ENCODE measurements at places on chromosomes 2 and 18.

- DNase-seq: no peak
Measured at GRCh38 chr2:120910956-120911951, 175.6 kb downstream of the GLI2 start.

- DNase-seq: no peak
Measured at GRCh38 chr2:71510196-71510807, 56.9 kb downstream of the DYSF start.

DNA sequence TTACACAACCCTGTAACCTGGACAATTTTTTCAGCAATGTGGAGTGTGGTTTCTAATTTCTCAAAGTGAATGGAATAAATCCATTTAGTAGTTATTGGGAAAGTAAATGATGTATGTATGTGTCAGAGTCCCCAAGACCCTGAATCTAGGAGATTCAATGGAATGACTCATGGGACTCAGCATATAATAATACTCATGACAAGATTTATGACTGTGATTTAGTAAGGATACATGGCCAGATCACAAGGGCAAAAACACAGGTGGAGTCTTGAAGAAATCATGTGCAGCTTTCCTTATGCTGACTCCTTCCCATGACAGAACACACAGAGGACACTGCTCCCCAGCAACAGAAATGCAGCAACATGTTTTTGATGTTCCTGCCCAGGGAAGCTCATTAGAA, 1877.7 kb upstream of the LRRTM1 start:
- no peak for DNase-seq

DNA sequence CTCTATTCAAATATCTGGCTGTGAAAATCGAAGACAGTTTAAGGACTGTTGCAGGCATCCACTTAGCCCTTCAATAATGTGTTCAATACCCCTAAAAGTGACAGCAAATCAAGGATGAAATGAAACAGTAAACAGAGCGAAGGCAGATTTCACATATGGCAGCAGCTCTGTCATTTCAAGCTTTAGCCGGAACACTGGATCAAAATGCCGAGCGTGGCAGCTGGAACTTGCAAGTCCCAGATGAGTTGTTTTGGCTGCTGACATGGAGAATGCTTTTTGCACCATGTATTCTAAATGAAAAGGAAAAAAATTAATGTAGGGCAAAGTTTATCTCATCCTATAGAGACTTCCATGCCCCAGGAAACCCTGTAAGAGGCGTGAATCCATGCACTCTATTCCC, 18.0 kb downstream of the LRRC30 start:
- no peak for DNase-seq

- no peak for DNase-seq
Measured at GRCh38 chr18:48754993-48755473, 195.7 kb downstream of the SMAD7 start.

DNA sequence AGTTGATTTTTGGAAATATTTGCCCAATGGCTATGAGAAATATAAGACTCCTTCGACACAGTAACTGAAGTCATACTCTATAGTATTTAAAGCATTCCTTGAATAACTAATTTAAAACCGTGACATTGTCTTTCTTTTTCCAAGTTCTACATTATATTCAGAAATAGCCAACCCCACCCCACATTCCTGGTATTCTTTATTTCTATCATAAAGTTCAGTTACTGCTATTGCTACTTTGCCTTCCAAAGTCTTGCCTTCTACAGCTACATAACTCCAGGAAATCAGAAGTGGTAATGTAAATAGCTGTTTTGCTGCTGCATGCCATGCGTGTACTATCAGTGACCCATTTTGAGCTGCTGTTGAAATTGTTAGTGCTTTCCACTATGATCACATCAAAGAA, 45.1 kb upstream of the SETBP1 start:
- DNase-seq: no peak

DNA sequence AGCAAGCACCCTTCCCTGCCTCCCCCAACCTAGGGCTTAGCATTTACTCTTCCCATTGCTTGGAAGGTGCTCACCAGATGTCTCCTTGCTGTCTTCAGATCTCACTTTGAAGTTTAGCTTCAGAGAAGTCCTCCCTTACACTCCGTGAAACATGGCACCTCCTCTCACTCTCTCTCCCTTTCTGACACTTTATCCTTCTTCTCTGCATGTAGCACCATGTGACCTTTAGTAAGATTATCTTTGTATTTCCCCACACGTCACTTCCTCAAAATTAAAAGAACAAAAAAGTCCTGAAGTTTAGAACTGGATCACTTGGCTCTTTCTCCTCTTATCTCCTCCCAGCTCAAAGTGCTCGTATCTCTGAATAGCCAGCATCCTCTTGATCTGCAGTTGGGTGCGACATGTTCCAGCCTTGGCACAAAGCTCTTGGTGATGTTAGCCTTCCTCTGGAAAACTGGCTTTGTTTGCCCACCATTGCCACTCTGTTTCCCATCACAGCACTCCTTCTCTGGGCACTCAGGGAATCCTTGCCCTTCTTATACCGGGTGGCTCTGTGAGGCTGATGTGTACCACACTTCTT, 40.6 kb upstream of the EPAS1 start:
- DNase-seq: no peak

DNA sequence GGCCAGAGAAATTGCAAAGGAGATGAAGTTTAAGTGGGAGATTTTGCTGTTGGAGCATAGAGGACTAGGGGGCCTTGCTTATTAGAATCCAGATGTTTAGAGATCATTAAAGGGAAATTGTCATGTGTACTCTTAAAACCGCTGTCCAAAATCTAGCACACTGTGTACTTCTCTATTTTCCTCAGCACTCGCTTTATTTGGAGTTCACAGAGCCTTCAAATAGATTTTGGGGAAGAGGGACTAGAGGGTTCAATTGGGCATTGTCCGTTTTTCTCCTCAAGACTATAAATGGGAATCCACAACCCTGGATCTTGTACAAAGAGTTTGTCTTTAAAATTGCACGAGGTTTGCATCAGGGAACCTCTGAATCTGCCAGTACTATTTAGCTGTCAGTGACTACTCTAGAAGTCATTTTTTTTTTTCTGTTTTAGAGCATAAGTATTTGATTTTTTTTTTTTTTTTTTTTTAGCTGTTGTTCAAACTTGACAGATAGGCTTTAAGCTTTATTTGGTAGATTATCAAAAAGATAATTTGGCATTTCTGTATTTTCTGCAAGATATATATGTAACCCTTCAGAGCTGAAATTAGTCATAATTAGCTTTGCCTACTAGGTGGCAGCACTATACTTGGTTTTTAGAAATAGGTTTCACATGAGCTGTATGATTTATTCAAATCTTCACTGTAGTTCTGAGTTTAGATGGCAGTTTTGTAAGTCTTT, 14.2 kb downstream of the PMS1 start:
- no peak for DNase-seq

DNA sequence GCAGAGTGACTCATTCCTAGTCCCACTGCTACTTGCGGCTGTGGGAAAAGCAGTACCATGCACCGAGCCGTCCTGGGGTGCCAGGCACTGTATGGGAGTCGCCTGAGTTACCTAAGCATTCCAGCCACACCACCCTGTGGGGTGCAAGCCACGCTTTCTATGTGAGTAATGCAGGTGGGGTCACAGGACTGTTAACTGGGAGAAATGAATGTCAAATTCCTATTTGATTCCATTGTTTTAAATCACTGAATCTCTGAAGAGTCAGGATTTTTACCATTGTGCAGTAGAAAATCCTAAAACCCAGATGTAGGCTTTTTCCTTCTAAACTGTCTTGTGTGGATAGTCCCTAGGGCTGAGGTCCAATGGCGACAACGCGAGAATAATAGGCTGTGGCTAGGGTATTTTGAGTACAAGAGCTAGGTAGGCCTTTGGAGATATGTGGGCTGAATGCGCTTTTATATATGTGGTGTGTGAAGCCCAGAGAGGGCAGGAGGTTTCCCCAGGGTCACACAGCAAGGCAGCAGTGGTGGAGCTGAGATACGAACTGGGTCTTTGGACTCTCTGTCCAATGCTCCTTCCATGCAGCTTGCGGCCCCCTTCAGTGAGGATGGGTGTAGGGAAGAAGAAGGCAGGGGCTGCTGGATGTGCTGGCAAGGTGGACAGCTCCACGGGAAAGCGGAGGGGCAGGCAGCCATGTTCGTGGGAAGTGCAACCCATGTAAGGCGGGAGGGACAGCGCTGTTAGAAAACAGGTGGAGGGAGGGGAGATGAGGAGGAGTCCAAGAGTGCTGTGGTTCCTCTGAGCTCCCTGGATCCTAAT, 83.2 kb downstream of the DDX1 start:
- no peak for DNase-seq

DNA sequence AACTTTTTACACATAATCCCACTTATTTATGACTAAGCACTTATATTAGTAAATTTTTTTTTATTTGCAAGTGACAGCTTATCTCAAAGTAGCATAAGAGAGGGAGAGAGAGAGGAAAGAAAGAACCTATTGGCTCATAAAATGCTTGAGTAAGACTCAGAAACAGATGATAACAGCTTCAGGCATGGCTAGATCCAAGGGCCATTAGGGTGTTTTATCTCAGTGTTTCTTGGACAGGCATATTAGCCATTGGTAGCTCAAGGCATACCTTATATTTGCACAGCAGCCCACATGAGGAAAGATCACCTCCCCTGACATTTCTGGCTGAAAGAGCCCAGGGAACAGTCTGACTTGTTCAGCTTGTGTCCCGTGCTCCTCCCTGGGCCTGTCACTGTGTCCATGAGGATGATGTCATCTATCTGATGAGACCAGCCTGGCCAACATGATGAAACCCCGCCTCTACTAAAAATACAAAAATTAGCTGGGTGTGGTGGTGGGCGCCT, 64.4 kb downstream of the IL1R2 start:
- no peak for DNase-seq

GRCh38 chr2:126971481-126972278, 73.0 kb downstream of the TEX51 start:
- peak; percentile 33 for DNase-seq

- no peak for DNase-seq
Measured at GRCh38 chr2:118925981-118926380, 16.0 kb upstream of the MARCO start.

DNA sequence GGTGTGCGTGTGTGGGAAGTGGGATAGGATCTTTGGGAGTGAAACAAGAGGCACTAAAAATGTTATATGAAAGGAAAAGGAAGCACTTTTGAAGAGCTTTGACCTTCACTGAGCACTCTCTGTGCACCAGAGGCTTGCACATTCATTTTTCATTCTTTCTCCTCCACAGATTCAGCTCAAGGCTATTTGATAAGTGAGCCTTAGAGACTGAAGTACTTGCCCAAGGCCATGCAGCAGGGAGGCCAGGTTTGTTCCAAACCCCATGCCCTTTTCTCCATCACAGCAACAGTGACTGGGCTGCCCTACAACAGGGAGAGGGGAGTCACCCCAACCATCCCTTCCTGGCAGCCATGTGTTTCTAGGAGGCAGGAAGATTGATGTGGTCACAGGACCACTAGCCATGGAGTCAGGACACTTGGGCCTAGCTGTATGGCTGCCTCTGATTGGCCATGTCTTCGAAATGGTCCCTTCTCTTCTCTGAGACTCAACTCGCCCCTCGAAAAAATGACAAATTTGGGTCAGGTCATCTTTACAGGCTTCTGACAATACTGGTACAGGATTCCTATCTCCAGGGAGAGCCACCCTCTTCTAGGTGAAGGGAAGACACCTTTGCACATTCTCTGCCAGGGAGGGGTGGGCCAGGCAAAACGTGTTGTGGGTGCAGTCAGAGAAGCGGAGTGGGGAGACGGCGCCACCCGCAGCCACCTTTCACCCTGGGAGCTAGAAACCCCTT, 123.5 kb upstream of the MYCN start:
- no peak for DNase-seq

DNA sequence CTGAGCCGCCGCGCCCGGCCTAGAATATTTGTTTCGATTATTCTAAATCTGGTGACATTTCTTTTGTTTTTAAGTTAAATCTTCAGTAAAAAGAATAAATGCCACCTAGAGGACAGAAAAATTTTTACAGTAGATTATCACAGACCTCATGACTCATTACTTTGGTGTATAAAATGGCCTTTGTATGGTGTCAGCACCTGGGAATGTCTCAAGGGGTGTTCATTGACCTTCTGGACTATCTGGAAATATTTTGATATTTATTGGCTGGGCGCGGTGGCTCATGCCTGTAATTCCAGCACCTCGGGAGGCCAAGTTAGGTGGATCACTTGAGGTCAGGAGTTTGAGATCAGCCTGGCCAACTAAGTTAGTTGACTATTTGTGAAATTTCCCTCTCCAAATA, 30.3 kb upstream of the SLC30A6 start:
- no peak for DNase-seq

- DNase-seq: no peak
Measured at GRCh38 chr18:434410-434809, 66.1 kb downstream of the COLEC12 start.

DNA sequence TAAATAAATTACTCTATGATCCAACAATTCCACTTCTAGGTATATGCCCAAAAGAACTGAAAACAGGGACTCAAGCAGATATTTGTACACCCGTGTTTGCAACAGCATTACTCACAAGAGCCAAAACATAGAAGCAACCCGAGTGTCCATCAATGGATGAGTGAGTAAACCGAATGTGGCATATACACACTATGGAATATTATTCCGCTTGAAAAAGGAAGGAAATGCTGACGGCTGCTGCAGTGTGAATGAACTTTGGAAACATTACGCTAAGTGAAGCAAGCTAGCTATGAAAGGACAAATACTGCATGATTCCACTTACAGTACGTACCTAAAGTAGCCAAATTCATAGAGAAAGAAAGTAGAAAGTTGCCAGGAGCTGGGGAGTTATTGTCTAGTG, 32.2 kb downstream of the MREG start:
- no peak for DNase-seq

DNA sequence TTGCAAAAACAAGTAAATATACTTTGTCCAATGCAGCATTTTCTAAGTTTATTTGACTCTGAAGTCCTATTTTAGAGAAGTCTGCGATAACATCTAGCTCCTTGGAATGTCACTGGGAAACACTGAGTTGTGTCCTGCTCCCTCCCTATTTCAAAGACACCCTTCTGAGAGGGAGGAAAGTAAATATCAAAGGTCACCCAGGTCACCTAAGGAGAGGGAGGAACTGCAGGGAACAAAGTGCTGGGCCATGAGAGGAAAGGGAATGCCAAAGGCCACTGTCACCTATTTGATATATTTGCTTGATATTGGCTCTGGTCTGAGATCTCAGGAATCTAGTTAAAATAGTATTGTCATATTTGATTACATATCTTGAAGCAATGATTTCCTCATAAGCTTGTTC, 201.3 kb downstream of the GCA start:
- no peak for DNase-seq

- DNase-seq: no peak
Measured at GRCh38 chr18:33201509-33201926, 239.0 kb downstream of the CCDC178 start.

GRCh38 chr18:76131738-76132137, 363.3 kb downstream of the ZNF516 start:
- DNase-seq: no peak

GRCh38 chr2:241300000-241300399, 15.5 kb downstream of the HDLBP start:
- no peak for DNase-seq

GRCh38 chr2:29920631-29921559, 491 bp downstream of the ALK start:
- peak; percentile 11 for DNase-seq

- DNase-seq: no peak
Measured at GRCh38 chr2:12807907-12808810, 91.4 kb downstream of the TRIB2 start.

- no peak for DNase-seq
Measured at GRCh38 chr2:240297256-240298116, 138.0 kb upstream of the GPC1 start.

Data from activated gamma-delta T cell (primary cell).